Lung (tissue), 17 donors: ENCODE measurements at places on chromosomes 7 and 10. TPM values are rescaled to one million over a fixed set of nuclear protein-coding genes. Genes with fewer than 3 reads are reported as not detected.

CYCS gene
- total RNA-seq = 33.0 TPM

WIPF3 gene
- total RNA-seq = 2.8 TPM

PAX4 gene
- total RNA-seq = not detected

DNA sequence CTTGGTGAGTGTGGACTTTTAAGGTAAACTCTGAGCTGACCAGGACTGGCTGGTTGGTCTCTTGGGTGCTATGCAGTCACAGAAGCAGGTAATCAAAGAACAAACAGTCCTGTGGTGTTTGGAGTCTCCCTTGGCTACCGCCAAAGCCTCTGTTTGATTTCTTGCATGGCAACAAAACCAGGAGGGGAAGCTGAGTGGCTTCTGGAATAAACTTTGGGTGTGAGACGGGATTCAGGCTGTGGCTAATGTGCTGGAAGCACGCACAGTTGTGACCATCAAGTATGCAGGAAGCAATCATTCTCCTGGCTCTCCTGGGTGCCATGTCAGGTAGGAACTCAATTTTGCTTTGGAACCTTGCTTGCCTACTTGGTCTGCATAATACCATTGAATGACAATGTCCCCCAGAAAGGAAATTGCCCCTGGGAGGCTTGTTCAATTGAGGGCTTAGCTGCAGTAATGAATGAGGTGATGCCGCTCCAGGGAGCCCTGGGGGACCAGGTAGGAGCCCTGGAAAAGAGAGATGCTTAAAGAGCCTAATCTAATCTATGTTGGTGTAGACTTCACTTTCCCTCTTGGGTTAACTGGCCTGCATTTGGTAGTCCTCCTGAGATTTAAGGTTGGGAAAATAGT lies at the start of gene CDHR3:
TSS of gene CDHR3 (plus strand) at position 227 of the 630 bp plus-strand sequence. CDS start at position 282, 55 bp downstream.
- H3K4me1 ChIP-seq = no peaks in the 10 kb centered on the region
- no peaks in the 10 kb centered on the region for H3K27me3 ChIP-seq
- H3K36me3 ChIP-seq = no peaks in the 10 kb centered on the region
- no peak within 1 kb of the TSS for H3K4me3 ChIP-seq

DNA sequence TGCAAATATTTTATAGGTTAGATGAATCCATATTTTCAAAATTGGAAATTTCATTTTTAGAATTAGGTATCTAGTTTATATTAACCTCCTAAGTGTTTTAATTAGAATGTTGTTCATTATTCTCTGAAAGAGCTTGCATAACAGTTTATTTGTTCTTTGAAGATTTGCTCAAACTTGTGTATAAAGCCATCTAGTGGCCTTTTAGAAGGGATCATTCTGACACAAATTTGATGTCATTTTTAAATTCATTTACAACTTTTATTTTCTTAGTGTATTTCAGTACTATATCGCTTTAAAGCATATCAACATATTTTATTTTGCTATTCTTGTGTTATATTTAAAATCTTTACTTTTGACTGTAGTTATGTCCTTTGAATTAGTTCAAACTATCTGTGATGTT lies 527.0 kb upstream of the NRG3 start:
- no peak for DNase-seq
- H3K36me3 ChIP-seq = no peaks in the 10 kb centered on the region
- H3K4me1 ChIP-seq = no peaks in the 10 kb centered on the region
- H3K4me3 ChIP-seq = no peak overlapping the region

DNA sequence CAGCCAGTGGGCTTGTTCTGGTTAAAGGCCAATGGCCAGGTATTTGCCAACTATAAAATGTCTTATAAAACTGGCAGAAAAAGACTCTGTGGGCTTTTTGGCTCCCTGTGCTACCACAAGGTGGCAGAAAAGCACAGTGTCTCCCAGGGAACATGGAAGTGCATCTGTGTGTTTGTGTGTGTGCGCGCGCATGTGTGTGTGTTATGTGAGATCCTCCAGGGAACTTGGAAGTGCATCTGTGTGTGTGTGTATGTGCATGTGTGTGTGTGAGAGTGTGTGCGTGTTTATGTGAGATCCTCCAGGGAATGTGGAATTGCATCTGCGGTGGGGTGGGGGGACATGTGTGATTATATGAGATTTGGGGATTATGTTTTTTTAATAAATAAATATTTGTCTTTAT lies 30.2 kb upstream of the ABI1 start:
- no peaks in the 10 kb centered on the region for H3K27me3 ChIP-seq
- no peak overlapping the region for H3K27ac ChIP-seq
- no peaks in the 10 kb centered on the region for H3K36me3 ChIP-seq
